Forelimb muscle (tissue), 1 donor: ENCODE measurements at places on chromosomes 5 and 9. TPM values are rescaled to one million over a fixed set of nuclear protein-coding genes. Genes with fewer than 3 reads are reported as not detected.

DNA sequence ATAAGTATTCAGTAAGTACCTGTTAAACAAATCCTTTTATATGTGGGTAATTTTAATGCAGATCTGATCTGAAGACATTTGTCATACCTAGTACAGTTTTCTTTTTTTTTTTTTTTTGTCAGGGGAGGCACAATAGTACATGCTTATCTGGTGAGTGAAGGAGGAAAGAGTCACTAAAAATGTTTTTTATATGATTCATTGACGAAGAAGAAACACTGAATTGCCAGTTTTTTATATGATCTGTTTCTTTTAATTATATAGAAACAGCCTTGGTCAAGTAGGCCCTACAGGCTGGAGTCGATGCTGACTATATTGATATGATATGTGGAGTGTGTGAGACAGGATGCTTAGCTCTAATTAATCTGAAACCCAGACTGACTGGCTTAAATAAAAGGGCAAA is 315.2 kb downstream of the PSAT1 start:
- DNase-seq: no peak

Gene PCDHGA4
- polyA plus RNA-seq: 1.0 TPM

Gene S1PR3
- polyA plus RNA-seq: 24.6 TPM

Gene C1QTNF3
- polyA plus RNA-seq: 91.7 TPM
